Forelimb muscle (tissue), 1 donor: ENCODE measurements at places on chromosomes 3 and 15. TPM values are rescaled to one million over a fixed set of nuclear protein-coding genes. Genes with fewer than 3 reads are reported as not detected.

Gene ARGFX
- polyA plus RNA-seq, result not detected

Gene TFDP2
- 34.4 TPM for polyA plus RNA-seq

DNA sequence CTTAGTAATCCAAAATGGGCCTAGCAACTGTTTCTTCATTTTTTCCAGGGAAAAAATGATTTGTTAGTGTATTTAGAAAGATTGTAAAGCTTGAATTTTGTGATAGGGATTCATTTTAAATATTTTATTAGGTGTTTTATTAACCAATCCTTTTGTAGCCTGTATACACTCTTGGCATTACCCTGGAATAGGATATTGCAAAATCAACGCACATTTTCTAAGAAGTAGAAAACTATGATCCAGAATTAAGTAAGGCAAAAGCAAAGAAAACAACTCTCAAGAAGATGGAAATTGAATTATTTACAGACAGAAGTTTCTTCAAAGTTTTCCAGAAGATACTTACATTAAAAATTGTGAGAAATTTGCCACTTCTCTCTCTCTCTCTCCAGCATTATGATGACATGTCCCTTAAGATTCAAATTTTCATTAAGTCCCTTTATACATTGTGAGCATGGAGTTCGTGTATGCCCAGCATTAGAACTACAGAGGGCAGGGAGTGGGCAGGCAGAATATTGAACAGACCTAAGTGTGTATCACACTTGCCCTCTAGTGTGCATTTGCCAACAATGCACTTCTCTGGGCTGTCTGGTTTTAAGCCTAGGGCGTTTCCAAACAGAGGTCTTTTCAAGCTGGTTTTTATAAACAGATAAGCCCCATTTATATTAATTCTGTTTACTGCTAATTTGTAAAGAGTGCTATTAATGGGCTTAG is 28.5 kb upstream of the CMSS1 start:
- no peak for DNase-seq

GRCh38 chr15:66599536-66600239 is 33.9 kb upstream of the LCTL start:
- no peak for DNase-seq

Gene ARNT2
- polyA plus RNA-seq, result 6.6 TPM

- no peak for DNase-seq
Measured at GRCh38 chr15:59522988-59523461, 85.0 kb downstream of the FAM81A start.

- no peak for DNase-seq
Measured at GRCh38 chr15:52760562-52760961, 29.6 kb downstream of the ONECUT1 start.

Gene BSN
- polyA plus RNA-seq, result 1.2 TPM

DNA sequence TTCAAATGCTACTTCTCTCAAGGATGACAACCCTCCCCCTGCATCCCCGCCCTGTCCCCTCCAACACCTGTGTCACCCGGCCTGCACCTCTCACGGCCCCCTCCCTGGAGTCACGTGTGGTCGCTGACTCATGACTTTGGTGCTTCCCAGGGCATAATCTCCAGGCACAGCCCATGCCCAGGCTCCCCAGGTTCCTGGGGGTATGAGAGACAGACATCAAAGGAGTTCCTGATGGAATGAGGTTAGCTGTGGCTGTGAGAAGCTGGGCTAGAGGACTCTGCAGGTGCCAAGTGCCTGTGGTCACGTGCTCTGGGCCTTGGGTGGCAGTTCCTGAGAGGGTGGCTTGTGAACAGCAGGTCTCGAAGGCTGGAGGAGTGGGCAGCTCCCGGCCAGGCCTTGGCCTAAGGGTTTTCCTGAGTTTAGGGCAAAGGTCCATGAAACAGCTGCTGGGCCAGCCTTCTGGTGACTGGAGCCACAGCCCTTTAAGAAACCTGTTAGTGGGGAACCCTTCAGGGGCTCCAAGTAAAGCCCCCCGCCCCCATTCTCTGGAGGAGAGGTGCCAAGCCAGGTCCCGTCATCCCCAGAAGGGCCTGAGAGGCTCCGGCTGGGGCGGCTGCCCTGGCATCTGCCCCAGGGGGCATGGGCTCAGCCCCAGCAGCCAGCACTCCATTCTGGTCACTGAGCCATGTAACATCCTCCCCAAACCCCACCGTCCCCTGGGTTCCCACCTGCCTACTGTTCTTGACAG is 230.0 kb downstream of the XXYLT1 start:
- DNase-seq, result no peak

GRCh38 chr3:71585131-71585530 is 1.6 kb upstream of the FOXP1 start:
- DNase-seq, result no peak

DNA sequence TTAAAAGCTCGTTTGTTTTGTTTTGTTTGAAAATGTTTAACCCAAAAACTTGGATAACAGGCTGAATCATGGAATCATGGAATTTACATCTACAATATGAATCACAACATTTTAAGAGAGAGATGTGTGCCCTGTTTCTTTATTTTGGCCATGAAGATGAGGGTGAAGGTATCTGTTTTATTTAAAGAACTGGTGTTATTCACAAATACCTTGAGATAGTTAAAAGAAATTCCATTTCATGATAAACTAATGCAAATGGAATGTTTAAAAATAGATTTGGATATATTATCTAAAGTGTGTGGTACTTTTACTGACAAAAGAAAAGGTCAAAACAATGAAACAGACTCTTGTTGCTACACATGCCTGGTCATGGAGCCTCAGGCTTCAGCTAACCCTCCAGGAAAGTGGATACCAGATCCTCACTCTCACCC is 486.0 kb upstream of the CFAP20DC start:
- DNase-seq, result no peak

DNA sequence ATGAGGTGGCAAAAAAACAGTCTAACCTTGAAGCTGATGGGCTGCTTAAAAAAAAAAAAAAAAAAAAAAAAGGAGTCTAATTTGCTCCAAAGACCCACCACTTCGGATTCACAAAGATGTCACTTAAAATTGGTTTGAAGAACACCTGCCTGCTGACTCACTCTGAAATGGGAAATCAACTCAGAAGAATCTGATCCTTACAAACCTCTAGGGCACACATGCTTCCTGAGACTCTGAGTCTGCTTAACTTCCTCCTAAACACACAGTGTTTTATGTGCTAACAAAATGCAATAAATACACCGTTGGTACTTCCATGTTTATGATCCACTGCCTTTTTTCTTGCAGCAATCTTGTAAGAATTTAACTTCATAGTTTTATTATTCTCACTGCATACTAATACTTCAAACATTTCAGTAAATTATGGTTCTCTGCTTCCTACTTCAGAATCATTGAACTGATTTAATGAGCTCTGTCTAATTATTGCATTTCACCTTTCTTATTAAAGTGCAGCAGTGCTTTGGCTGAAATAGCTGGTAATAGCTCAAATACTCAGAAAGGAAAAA is 73.0 kb upstream of the FRMD4B start:
- DNase-seq, result no peak

DNA sequence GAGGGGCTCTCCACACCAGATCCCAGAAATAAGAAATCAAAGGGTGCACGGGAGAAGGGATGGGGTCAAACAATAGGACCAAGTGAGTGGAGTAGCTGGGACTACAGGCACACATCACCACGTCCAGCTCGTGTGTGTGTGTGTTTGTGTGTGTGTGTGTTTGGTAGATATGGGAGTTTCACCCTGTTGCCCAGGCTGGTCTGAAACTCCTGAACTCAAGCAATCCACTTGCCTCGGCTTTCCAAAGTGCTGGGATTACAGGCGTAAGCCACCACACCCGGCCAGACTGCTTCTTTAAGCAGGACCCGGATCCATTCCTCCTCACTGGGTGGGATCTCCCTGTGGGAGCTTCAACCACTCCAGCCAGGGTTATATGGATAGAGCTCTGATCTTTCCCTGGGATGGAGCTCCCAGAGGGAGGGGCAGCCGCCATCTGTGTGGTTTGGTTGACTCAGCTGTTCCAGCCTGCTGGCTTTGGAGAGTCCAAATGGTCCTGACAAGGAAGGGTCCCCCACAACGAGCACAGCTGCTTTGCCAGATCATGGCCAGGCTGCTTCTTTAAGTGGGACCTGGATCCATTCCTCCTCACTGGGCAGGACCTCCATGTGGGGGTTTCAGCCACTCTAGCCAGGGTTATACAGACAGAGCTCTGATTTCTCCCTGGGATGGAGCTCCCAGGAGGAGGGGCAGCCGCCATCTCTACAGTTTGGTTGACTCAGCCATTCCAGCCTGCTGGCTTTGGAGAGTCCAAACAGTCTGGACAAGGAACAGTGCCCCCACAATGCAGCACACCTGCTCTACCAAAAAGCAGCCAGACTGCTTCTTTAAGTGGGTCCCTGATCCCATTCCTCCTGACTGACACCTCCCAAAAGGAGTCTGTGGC is 9.1 kb upstream of the AVEN start:
- DNase-seq, result no peak

Gene KBTBD12
- 25.6 TPM for polyA plus RNA-seq

- DNase-seq, result no peak
Measured at GRCh38 chr15:73803806-73804205, 50.7 kb upstream of the INSYN1 start.

Gene TEX55
- polyA plus RNA-seq, result not detected

DNA sequence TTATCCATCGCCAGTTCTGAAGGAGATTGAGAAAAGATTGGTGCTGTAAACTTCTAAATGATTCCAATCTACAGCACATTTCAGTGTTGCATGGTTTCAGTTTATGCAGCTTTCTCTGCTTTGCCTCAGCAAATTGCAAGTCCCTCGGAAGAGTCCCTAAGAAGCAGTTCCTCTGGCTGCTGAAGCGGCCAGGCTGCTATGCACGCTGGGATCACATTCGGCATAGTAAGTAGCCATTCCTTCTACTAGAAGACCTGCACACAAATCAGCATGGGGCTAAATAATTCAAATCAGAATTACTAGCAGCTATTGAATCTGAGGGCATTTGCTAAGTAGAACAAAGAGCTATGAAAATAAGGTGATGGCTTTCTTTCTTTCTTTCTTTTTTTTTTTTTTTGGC is 769.5 kb downstream of the AGBL1 start:
- DNase-seq, result no peak

DNA sequence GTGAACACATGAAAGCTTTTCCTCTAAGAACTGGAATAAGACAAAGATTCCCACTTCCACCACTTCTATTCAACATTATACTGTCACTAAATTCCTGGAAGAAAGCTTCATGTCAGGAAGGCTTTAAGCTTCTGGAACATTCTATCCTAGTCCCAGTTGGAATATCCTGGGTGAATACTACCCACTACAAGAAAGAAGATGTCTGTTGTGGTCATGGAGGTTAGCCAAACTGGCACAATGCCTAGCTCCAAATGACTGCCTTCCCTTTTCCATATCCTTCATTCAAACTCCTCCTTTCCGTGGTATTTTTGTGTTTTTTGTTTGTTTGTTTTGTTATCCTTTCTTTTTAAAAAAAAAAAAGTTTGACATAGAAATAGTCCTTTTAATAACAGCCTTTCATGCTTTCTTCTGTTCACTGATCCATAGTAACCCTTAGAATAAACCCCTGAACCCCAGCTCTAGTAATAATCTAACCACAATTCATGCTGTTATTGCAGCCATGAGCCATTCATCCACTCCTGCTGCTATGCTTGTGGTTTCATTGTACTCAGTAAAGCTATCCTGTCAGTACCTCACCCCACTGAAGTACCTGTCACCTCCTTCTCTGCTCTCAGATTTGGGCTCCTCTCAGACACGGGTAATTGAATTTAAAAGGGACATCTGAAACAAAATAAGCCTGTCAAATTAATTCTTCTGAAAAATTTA is 447.5 kb downstream of the IGSF11 start:
- no peak for DNase-seq

- peak; percentile 46 for DNase-seq
Measured at GRCh38 chr3:3586843-3587646, 212.2 kb upstream of the LRRN1 start.

Gene ECE2
- not detected for polyA plus RNA-seq

DNA sequence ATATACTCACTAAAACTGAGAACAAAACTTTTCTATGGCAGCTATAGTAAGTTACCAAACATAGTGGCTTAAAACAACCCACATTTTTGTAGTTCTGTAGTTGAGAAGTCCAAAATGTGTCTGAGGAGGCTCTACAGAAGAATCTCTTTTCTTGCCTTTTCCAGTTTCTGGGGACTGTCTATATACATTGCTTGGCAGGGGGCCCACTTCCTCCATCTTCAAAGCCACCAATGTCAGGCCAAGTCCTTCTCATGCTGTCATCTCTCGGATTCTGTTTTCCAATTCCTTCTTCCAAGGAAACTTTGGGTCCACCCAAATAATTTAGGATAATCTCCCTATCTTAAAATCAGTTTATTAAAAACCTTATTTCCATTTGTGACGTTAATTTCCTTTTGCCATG is 92.7 kb downstream of the DLG1 start:
- no peak for DNase-seq

Gene PIF1
- 8.0 TPM for polyA plus RNA-seq

Gene GRM7
- polyA plus RNA-seq, result not detected

DNA sequence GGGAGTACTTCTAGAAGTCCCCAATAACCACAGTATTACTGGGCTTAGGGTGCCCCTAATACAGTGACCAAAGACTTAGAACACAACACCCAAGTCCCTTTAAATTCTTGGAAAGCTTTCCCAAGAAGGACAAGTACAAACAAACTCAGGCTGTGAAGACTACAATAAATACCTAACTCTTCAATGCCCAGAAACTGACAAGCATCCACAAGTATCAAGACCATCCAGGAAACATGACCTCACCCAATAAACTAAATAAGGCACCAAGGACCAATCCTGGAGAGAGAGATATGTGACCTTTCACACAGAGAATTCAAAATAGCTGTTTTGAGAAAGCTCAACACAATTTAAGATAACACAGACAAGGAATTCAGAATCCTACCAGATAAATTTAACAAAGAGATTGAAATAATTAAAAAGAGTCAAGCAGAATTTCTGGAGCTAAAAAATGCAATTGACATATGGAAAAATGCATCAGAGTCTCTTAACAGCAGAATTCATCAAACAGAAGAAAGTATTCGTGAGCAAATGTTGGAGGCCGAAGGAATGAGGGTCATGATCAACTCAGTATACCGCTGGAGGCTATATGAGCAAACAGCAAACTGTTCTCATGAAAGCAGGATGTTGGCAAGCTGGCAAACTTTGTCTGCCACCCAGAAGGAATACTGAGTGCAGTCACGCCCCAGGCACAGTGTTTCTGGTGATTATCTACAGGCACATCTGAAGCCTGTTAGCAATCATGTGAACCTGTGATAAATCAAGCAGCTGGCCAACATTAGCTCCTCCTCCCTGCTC is 87.0 kb upstream of the NECTIN3 start:
- DNase-seq, result no peak
